Stimulated activated effector memory CD8-positive, alpha-beta T cell treated with anti-CD3 and anti-CD28 coated beads, Interleukin-12 subunit alpha, Interleukin-12 subunit beta, amount 100 ng/mL, for 72 hours (primary cell): ENCODE measurements at places on chromosomes 6 and 20.

- no peak for DNase-seq
Measured at GRCh38 chr20:19648024-19648423, 110.0 kb upstream of the RIN2 start.

DNA sequence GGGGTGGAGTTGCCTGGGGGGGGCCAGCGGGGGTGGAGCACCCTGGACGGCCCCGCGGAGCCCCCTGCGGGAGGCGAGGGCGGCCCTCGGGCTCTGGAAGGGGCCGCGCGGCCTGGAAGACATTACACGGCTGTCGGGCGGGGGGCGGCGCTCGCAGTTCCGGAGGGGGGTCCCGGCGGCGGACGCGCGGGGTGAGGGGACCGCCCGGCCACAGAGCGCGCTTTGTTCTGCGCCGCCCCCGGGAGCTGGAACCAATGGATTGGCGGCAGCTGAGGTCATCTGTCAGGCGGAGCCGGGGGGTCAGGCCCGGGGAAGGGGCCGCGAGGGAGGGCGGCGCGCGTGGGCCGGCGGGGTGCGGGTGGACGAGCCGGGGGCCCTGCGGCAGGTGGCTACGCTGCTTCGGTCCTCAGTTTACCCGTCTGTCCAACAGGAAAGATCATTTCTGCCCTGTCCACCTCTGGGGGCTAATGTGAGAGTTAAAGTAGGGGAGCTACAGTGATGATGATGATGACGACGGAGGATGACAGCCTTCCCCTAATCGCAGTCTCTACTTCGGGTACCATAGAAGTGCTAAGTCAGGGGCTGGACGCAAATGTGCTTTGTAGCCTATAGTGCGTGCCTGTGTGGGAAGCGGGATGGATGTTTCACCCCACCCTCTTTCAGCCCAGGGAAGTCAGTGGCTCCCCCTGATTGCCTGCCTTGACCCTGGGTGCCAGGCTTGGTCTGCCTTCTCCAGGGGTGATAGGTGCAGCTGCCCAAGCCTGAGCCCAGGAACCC, 10.4 kb downstream of the SRXN1 start:
- no peak for DNase-seq

- DNase-seq, result no peak
Measured at GRCh38 chr20:50920997-50921396, 10.2 kb downstream of the ADNP start.

- no peak for DNase-seq
Measured at GRCh38 chr6:142845143-142845571, 99.8 kb downstream of the HIVEP2 start.

- DNase-seq, result no peak
Measured at GRCh38 chr20:48797850-48798747, 29.7 kb downstream of the PREX1 start.

DNA sequence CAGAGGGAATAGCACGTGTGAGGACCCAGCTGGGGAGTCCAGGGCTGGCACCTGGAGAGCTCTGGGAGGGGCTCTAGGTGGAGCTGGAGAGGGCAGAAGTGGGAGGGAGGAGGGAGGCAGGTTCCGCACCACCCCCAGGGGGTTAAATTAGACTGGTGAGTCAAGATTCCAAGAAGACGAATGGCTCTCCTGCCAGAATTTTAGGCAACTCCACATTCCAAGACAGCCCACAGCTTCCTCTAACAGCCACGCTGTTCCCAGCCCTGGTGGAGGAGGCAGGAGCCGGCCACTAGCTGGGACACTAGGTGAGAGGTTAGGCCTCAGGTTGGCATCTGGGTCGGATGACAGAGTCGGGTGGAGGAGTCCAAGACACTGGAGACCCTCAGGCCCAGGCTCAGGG, 60.2 kb downstream of the TFAP2C start:
- DNase-seq, result no peak

DNA sequence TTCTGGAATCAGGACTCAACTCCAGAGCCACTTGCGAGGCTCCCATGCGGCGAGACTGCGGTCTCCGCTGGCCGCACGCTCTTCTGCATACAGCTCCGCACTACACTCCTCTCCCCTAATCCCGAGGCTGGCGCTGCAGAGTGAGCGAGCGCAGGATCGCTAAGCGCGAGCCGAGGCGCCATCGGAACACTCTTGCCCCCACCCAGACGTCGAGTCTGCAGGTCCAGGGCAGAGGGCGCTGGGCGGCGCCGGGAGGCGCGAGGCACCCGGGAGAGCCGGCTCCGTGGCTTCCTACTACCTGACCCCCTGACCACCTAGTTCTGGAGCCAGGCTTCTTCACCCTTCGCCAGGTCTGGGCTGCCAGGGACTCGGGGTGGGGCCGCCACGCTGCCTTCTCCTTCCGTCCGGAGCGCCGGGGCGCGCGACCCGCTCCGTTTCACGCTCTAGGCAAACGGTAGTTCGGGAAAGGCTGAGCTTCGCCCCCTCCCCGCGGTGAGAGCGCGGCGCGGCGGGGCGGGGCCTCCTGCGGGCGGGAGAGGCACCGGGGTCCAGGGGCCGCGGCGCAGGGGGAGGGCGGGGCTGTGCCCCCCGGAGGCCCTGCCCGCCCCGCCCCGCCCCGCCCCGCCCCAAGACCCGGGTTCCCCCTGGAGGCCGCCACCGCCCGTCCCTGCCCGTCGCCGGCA, 5.4 kb upstream of the TUBB2A start:
- DNase-seq, result peak; percentile 49

DNA sequence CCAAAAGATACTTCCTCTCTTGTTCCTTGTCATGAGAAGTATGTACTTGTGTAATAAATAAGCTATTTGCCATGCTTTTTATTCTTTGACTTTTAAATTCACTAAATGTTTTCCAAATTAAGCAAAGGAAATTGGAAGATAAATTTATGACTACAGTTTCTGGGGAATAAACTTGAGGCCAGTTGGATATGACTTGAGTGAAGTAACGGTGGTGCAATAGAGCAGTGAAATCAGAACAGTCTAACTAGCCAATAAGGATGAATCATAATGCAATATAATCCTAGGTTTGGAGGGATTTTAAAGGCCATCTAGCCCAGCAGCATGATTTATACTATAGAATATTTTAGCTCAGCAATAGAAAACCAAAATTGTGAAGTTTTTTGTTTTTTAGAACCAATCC, 183.8 kb upstream of the TCF21 start:
- no peak for DNase-seq

DNA sequence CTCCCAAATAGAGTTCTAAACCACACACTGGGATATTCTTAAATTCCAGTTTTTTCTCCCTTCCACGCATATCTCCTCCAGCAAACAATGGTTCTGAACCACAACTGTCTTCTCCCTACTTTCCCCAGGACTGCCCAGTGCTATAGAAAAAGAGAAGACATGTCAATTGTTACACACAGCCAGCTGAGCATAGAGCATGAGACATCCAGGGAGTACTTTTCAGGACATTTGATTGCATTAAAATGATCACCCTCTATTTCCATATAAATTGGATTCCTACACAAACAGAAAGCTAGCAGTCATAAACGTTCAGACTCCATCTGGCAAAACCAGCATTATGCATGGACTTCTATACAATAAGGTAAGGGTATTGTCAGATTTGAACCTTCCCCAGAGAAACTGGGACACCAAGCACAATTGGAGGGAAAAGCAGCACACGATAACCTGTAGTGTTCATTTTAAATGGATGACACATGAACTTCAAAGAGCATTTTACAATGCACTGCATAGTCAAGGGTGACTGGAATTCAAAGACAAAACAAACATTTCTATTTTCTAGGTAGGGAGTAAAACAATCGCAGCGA, 93.1 kb upstream of the HEY2 start:
- DNase-seq, result no peak

GRCh38 chr20:2759143-2759542, 41.3 kb downstream of the CPXM1 start:
- DNase-seq, result no peak

DNA sequence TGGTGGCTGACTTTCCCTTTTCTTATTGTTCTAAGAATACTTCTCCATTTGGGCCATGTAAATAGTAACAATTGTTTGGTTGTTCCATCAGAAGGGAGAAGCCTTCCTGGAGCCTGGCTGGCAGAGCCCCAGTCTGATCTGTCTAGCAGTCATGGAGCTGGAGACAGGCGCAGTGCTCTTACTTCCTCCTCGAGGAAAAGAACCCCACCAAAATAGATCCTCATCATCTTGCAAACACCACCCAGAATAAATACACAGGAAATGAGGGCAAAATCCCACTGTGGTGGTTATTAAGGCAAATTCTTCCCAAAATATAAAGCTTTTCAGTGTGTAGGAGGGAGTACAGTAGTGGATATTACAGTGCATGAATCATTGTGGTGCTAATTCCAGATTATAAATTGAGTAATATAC, 195.1 kb upstream of the SGK1 start:
- no peak for DNase-seq
